Stimulated activated CD4-positive, alpha-beta T cell treated with anti-CD3 and anti-CD28 coated beads, TNF-alpha, amount 100 ng/mL, for 1 hour (primary cell): ENCODE measurements at places on chromosomes 4 and X.

- DNase-seq, result no peak
Measured at GRCh38 chr4:72467633-72468032, 101.4 kb downstream of the ADAMTS3 start.

DNA sequence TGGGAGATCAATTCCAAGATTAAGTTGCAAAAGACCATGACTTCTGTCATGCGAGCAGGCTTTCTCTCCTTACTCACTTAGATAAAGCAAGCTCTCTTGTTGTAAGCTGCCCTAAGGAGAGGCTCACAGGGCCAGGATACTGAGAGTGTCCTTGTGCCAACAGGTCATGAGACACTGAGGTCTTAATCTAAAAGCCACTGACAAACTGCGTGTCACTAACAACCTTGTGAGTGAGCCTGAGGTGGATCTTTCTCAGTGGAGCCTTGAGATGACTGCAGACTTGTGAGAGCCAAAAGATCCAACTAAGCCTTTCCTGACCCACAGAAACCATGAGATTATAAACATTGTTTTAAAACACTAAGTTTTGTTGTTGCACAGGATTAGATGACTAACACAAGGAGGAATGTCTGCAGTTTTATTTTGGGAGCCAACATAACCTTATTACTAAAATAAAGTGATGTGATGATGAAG is 170.5 kb downstream of the SLC39A8 start:
- DNase-seq, result no peak

DNA sequence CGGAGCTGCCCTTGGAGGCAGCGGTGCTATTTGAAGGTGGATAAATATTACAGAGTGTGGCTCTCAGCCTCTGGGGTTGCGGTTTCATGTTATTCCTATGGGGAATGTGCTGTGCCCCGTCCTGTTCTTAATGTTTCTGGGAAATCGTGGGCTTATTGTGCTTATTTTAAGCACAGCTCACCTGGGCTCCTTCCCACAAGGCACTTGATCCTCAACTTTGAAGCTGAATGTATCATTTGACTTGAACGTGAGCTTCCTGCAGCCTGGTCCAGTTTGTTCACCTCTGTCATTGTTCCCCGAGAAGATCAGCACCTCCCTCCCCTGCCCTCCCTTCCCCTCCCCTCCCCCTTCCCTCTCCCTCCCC is 3.9 kb downstream of the SORCS2 start:
- no peak for DNase-seq

DNA sequence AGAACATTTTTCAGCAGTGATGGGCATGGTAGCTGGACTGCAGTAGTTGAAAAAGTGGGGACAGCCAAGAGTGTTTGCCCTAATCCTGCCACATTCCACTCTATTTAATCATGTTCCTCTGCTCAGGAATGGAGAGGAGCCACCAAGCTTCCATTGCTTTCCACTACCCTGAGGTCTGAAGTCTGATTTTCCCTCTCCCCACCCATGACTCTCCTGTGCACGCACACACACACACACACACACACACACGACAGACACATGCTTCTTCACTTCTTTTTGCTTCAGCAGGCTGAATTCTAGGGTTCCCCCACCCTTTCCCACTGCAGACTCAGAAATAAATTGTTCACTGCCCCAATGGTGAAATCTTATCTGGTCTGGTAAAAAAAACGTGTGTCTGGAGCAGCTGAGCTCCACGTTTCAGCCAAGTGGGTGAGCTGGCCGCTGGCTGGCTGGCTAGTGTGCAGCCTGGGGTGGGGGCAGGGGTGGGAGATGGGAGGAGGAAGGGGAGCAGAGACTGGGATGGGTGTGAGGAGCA is 142.7 kb upstream of the NALF2 start:
- no peak for DNase-seq
